ENCODE measurements at places on chromosomes 2 and 18. TPM values are rescaled to one million over a fixed set of nuclear protein-coding genes. Genes with fewer than 3 reads are reported as not detected.

- no peak for DNase-seq
Measured at GRCh38 chr2:234912437-234912836, 39.4 kb upstream of the SH3BP4 start.

DNA sequence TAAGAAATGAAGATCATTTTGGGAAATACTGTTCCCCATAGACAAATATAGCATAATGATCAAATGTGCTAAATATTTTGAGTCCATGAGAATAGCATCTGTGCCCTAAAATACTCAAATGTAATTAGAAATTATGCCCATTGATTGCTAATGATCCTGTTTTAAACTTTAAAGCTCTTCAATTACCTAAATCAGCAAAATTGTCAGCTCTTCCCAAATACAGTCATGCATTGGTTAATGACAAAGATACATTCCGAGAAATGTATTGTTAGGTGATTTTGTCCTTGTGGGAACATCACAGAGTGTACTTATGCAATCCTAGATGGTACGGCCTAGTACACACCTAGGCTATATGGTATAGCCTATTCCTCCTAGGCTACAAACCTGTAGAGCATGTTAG lies 89.7 kb downstream of the NEB start:
- DNase-seq = no peak

Gene TFCP2L1
- total RNA-seq = 0.03 TPM

Gene C2orf80
- not detected for total RNA-seq

DNA sequence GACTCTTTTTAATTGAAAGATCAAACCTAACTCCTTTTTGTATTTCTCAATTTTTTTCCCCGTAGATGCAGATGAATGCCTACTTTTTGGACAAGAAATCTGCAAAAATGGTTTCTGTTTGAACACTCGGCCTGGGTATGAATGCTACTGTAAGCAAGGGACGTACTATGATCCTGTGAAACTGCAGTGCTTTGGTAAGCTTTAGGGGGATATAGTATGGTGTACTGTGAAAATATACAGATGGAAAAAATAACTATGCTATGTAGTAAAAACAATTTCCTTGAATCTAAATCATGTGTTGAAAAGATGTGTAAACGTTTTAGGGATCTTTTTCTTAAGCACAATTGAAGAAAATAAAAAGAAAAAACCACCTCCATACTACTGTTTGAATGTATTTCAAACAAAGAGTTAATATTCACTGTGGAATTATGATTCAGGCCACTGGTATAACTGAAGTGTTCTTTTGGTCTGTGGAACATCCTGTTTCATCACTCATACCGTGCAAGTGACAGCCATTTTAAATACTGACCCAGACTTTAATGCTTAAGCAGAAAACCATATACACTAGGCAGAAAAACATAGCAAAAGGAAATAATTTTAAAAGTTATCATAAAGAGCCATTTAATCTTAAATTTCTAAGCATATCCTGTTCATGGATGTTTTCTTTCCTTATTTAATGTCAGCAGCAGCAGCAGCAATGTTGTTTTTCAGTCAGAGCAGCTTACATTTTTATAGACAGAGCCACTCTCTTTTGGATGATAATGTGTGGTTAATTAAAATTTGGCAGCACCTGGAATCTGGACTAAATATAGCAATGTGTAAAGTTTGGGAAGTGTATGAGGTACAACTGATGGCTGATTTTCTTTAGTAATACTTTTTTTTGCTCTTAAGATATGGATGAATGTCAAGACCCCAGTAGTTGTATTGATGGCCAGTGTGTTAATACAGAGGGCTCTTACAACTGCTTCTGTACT lies 112.8 kb upstream of the RASGRP3 start:
- no peak for DNase-seq

Gene SERPINB10
- not detected for total RNA-seq

GRCh38 chr2:37318401-37318800 lies 6.2 kb downstream of the PRKD3 start:
- no peak for DNase-seq
